ENCODE measurements at places on chromosomes 11 and 22. TPM values are rescaled to one million over a fixed set of nuclear protein-coding genes. Genes with fewer than 3 reads are reported as not detected.

GRCh38 chr11:108926171-108926840 is 261.4 kb downstream of the DDX10 start:
- no peak for DNase-seq

DNA sequence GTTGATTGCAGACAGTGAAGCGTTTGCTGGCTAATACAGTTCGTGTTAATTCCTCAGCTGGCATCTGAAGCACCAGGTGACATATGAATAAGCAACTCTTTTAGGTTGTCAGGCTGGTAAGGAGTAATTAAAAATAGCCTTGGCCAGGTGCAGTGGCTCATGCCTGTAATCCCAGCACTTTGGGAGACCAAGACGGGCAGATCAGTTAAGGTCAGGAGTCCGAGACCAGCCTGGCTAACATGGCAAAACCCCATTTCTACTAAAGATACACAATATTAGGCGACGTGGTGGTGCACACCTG is 74.9 kb downstream of the CECR2 start:
- DNase-seq: no peak

- DNase-seq: no peak
These were observed 12.3 kb downstream of the ME3 start for GRCh38 chr11:86660088-86660487.

MIF gene
- total RNA-seq: 125 TPM

GTSE1 gene
- 0.17 TPM for total RNA-seq

DNA sequence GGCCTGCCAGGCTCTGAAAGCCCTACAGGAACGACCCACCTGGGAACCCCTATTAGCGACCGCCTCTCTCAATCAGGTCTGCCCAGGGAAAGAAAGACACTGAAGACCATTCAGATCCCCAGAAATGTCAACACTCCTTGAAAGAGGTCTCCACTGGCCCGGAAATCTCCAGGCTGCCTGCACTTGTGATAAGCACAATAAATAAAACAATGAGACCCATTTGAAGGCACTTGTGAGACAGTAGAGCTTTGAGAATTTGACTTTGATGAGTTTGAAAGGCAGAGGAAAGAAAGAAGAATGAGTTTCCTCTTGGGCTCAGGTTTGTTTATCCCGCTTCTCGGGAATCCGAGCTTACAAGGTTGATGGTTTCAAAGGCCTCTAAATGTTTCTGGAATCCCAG is 416.3 kb downstream of the BUD13 start:
- DNase-seq: no peak

GRCh38 chr11:78312712-78313111 is 104.9 kb downstream of the GAB2 start:
- no peak for DNase-seq

EFCAB6 gene
- 0.39 TPM for total RNA-seq

- DNase-seq: no peak
These were observed 26.0 kb downstream of the SLC22A6 start for GRCh38 chr11:62958547-62959421.

DNA sequence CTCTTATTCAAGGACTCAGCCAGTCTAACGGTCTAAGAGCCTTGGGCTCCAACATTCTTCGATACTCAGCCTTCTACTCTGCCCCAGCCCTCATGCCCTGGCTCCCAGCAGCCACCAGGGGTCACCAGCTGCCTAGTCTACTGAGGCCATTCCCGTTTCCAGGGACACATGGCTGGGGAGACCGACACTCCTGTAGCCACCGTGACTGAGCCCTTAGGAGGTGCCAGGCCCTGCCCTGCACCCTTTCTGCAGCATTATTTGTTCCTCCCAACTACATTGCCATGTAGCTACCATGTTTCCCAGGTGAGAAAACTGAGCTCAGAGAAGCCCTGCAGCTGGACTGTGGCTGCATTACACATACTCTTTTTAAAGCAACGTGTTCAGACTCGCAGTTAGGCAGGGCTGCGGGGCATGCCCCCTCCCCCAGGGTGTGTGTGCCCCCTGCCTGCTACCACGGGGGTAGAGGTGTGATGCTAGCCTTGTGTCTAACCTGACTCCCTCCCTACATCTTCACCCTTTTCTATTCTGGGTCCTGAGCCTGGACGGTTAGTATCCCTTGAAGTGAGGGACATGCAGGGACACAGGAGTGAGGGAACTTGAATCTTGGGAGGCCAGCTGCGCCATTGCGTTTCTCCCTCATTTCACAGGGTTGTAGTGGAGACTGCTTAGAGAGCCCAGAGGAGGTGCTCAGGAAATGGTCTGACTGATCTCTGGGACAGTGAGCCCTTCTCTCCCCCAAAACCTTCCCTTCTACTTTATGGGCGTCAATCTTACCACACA is 17.5 kb downstream of the ATG16L2 start:
- DNase-seq: peak; percentile 57

OR5P2 gene
- not detected for total RNA-seq

GRCh38 chr11:69493931-69494821 is 12.7 kb downstream of the LINC01488 start:
- DNase-seq: no peak

DNA sequence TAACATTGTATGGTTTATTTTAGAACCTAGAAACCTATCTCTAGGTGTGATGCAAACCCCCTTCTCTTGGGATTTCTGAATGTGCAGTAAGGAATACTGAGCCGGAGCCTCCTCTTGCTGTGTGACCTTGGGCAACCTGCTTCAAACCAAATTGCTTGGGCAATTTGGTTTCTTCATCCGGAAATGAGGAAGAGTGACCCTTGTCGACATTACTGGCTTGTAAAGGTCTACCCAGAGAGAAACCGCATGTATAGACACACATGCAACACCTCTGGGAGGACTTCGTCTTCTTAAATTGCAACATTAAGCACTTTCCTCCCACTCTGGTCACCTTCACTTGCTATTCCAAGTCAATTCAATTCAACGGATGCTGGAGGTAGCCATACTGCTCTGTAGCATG is 19.6 kb upstream of the TP53I11 start:
- no peak for DNase-seq

- DNase-seq: no peak
These were observed 46.6 kb upstream of the CTSC start for GRCh38 chr11:88384004-88384668.

OR52I1 gene
- not detected for total RNA-seq

- DNase-seq: no peak
These were observed 14.2 kb downstream of the RANGAP1 start for GRCh38 chr22:41271787-41272186.

CRYBB2 gene
- total RNA-seq: not detected

DNA sequence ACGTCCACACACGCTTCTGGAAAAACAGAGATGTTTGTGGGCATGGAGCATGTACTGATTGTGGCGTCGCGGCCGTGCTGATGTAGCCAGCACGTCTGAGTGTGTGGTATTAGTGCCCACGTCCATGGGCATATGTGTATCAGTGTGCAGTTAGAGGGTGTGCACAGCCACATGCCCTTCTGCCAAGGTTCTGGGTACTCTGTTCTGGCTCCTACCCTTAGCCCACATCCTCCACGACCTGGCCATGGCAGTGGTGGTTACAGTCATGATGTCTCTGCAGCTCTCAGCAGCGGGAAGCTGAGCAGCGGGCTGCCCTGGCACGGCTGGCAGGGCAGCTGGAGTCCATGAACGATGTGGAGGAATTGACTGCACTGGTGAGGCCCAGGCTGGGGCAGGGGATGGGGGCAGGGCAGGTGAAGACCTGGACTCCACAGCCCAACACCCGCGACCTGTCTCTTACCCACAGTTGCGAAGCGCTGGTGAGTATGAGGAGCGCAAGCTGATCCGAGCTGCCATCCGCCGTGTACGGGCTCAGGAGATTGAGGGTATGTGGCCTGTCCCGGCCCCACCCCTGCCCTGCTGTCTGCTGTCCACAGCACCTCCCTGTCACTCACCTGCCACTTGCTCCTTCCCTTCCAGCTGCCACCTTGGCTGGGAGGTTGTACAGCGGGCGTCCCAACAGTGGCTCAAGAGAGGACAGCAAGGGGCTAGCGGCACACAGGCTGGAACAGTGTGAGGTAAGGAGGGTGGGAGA is 7.3 kb downstream of the SMTN start:
- peak; percentile 25 for DNase-seq

MUC6 gene
- not detected for total RNA-seq

APOL4 gene
- total RNA-seq: not detected

DNA sequence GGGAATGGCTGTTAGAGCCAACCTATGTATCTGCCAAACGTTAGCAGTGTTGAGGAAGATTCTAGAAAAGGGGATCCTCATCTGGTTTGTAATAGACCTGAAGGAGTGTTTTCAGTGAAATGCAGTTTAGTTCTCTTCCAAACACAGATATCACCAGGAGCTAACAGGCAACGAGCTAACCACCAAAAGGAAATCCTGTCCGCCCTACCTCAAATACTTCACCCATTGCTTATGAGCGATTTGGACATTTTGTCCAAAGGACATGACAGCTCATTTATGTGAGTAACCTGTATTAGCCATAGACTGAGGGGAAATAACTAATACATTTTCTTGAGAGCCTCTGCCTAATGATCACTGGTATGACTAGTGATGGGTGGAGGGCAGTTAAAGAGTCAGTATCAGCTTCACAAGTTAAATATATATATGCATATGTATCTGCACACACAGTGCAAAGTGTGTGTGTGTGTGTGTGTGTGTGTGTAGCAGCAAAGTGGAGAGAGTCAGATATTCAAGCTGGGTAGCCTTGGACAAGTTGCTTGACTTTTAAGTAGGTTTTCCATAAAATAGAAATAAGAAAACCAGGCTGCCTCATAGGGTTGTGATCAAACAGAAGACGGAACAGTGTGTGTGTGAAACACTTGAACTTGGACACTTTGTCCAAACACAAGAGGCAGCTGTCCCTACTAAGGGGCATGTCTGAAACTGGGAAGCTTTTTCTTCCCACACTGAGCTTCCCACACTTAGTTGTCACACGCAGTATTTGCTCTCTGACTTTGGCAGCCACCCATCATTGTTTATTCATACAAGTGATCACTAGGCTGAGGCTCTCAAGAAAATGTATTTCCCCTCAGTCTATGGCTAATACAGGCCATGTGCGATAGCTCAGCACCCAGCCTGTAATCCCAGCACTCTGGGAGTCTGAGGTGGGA is 940 bp upstream of the C11orf91 start:
- no peak for DNase-seq

SPON1 gene
- 0.22 TPM for total RNA-seq

CBY1 gene
- total RNA-seq: 21.7 TPM

- DNase-seq: no peak
These were observed 9.0 kb upstream of the HTR3B start for GRCh38 chr11:113895367-113896155.

PRG3 gene
- total RNA-seq: not detected

- peak; percentile 66 for DNase-seq
These were observed 1.8 kb downstream of the KCNK7 start for GRCh38 chr11:65593518-65594414.

GRCh38 chr22:46287873-46288751 is 8.6 kb upstream of the GTSE1 start:
- DNase-seq: peak; percentile 50

CD3D gene
- total RNA-seq: 0.79 TPM

- DNase-seq: peak; percentile 71
These were observed 2.6 kb downstream of the KLHDC7B start for GRCh38 chr22:50548040-50548920.

- DNase-seq: no peak
These were observed 329.7 kb downstream of the CTTN start for GRCh38 chr11:70727899-70728620.

GP1BB gene
- total RNA-seq: 0.27 TPM

DNA sequence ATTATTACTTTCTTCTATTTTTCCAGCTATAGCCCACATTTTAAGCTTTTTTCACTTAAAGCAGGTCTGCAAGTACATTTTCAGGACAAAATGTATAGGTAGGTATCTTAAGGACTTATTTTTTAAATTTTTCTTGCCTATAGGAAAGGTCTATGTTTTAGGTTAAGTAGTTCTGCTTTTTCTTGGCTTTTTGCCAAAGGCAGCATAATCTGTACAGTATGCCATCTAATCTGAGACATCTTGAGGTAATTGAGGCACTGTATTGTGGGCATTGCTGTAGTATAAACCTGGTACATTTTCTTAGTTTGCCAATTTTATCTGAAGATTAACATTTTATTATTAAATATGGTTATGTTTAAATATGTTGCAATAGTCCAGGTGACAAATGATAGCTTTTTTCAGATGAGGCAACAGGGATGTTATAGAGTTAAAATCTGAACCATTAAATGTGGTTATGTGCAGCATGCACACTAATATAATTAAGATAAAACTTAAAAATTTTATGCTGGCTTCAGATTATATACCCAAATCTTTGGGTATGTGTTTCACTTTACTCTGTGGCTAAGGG is 42.9 kb downstream of the QSER1 start:
- no peak for DNase-seq

OR51I1 gene
- total RNA-seq: not detected

Data from B cell (primary cell).